ENCODE measurements at places on chromosomes 2 and 18.

DNA sequence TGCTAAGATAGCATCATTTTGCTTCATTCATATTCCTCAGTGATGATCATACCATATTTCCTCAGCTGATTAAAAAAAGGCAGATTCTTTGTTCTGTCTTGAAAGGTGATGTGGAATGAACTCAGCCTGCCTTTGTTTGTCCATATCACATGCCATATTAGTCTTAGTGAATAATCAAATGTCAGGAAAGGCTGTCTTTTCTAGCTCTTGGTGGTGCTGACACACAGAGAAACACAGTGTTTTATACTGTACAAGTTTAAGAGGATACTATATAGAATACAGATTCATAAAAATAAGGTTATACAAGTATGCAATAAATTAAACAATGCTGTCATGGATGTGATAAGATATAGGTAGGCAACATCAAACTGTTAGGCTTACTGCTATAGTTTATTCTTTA lies 97.1 kb upstream of the FAM98A start:
- DNase-seq, result no peak

DNA sequence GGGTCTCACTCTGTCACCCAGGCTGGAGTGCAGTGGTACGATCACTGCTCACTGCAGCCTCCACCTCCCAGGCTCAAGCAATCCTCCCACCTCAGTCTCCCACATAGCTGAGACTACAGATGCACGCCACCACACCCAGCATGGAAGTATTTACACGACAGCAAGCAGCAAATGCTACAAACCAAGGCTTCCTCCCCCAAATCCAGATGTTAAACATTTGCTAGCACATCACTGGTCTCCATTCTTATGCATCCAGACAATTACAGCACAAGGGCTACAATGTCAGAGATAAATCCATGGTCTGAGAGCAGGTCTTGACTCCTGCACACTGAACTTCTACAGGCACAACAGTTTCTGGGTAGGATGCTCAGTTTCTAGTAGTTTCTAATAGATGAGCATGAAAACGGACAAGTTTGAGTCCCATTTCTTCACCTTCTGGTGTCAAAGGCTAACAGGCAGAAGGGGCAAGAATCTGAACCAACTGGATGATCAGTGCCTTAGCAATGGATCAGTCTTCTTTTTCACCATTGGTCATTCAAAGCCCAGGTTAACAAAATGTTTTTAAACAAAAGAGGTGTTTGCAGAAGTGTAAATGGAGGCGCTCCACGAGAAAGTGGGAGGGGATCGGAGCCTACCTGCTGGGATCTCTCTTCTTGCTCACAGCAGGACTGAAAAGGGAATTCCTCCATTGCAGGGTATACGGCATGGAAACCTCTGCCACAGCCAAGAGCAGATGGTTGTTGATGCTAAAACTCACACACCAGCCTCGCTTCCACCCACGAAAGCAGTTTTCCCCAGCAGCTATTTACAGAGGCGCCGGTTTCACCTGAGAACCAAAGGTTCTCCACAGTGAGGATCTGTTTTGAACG lies 135.0 kb upstream of the ARL4C start:
- no peak for DNase-seq

DNA sequence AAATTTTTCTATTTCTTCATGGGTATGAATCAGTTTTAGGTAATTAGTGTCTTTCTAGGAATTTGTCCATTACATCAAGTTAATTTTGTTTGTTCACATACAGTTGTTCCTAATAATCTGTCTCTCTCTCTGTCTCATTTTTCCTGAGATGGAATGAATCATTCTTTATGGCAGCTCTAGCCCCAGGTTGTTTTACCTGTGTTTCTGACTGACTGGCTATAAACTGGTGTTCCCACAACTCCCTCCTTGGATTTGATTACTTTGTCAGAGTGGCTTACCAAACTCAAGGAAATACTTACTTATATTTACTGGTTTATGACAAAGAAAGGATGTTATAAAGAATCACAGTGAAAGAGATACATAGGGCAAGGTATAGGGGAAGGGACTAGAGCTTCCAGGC lies 15.1 kb downstream of the ADNP2 start:
- DNase-seq, result no peak

- DNase-seq, result no peak
Measured at GRCh38 chr2:56170504-56170903, 13.3 kb upstream of the CCDC85A start.

DNA sequence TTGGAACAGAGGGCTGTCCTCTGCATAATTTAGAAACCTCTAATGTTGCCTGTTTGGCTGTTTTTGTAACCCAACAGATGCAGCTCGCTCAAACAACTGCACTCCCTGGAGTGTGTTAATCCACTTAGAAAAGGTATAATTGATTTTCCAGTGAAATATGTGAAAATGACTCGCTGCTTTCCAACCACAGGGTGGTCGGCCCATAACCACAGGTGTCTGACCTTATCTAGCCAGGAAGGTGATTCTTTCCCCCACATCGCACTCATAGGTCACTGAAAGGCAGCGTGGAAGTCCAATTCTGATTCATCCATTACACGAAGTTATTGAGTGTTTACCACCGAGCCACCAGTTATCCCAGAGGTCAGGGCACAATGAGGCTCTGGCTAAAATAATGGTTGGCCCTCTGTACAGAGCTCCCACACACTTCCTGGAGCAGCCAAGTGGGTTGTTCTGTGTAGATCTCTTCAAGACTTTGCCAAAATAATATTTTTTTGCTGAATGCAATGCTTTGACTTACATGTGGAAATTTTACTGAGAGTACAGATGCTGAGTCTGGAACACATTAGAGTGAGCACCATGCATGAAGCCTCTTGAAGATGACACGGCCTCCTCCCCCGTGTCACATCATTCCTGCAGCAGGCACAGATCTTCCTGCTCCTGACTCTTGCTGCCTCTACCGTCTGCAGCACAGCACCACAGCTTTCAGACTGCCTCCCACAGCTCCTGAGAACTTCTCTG lies 396.2 kb downstream of the ZNF516 start:
- no peak for DNase-seq

DNA sequence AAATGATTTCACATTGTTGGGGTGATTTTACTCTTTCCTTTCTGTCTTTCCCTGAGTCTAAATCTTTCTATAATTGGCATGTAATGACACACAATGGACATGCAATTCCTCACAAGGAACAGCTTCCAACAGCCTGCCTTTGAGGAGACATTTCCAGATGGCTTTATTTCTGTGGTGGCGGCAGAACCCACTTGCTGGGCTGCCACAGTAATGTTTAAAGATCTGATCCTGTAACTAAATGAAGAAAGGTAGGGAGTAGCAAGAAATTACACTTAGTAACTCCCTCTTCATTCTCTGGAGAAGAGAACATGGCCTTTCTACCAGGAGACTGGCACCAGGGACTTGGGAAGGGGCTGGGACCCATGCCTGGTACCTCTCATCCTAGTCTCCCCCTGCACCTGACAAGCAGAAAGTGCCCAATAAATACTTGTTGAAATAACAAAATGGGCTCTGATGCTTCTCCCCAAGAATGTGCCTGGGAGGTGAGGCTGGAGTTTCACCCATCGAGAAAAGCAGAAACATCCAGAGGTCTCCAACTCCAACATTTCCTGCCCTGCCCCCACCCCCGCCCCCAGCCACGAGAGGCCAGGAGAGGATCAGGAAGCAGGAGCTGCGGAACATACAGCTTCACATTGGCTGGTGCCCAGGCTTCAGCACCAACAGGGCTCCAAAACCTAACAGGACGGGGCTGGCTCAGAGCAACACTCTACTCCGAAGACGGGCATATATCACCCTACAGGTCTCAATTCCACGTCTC lies 92.1 kb downstream of the PXDN start:
- DNase-seq, result no peak

GRCh38 chr2:164840458-164840929 lies 1.1 kb downstream of the COBLL1 start:
- DNase-seq, result no peak

DNA sequence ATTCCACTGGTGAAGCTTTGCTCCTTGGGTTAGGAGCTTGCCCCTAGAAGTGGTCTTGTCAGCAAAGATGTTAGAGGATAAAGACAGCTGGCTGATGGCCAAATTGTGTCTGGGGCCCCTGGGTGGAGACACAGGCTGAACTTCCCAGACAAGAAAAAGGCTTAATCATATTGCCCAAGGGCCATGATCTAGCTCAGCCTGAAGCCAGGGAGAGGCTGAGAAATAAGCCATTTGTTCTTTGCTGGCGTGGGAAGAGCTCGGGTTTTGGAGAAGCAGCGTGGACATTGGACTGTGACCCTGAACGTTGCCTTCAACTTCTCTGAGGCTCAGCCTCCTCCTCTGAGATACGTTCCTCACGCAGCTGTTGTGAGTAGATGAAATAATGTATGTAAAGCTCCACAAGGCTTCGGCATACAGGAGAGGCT lies 153.0 kb downstream of the ZFP36L2 start:
- no peak for DNase-seq

DNA sequence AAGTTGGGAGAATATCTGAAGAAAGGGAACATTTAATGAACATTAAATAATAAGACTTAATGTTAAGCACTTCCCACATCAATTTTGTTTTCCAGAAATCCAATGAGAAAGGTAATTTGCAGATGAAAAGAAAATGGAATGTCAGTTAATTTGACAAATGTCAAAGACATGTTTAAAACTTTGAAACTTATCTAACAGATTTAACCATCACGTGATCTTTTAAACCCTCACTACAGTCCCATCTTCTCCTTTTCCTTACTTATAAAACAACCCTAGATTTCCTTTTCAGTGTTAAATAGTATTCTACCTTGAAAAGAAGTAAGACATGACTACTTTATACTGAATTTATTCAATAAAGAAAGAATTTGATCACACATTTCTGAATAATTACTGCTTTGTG lies 288.5 kb downstream of the NRXN1 start:
- no peak for DNase-seq

DNA sequence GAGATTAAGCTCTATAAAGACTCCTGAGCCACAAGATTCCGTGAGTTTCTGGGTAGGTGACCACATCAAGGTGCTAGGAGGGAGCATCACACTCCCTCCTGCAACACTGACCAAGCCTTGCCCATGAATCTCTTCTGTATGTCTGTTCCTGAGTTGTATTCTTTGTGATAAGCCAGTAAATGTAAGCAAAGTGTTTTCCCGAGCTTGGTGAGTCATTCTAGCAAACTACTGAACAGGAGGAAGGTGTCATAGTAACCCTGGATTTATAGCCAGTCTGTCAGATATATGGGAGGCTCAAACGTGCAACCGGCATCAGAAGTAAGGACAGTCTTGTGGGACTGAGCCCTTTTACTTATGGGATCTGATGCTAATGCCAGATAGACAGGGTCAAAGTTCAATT lies 346.1 kb upstream of the KYNU start:
- no peak for DNase-seq

DNA sequence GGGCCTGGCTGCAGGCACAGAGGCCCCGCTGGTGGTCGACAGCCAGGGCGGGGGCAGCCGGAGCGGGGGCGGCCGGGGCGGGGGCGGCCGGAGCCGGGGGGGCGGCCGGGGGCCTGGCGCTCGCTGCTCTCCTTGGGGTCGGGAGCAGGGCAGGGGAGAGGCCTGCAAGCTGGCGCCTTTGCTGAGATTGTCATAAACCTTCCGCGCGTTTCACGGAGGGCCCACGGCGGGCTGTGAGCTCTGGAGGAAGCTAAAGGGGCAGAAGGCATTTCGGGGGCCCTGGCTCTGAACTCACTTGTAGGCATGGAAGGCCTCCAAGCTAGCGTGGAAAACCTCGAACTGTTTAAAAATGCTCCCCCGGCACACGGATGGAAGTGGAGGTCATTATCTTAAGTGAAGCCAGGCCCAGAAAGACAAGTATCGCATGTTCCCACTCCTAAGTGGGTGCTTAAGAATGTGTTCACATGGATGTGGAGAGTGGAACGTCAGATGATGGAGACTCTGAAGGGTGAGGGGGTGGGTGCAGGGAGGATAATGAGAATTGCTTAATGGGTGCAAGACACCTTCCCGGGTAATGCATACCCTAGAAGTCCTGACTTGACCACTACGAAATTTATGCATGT lies 629 bp downstream of the PRELID3A start:
- DNase-seq, result no peak

GRCh38 chr2:236977852-236978398 lies 107.8 kb upstream of the COPS8 start:
- DNase-seq, result no peak

GRCh38 chr2:65369574-65369973 lies 62.8 kb downstream of the SPRED2 start:
- no peak for DNase-seq

GRCh38 chr2:205702576-205702975 lies 20.3 kb downstream of the NRP2 start:
- no peak for DNase-seq

DNA sequence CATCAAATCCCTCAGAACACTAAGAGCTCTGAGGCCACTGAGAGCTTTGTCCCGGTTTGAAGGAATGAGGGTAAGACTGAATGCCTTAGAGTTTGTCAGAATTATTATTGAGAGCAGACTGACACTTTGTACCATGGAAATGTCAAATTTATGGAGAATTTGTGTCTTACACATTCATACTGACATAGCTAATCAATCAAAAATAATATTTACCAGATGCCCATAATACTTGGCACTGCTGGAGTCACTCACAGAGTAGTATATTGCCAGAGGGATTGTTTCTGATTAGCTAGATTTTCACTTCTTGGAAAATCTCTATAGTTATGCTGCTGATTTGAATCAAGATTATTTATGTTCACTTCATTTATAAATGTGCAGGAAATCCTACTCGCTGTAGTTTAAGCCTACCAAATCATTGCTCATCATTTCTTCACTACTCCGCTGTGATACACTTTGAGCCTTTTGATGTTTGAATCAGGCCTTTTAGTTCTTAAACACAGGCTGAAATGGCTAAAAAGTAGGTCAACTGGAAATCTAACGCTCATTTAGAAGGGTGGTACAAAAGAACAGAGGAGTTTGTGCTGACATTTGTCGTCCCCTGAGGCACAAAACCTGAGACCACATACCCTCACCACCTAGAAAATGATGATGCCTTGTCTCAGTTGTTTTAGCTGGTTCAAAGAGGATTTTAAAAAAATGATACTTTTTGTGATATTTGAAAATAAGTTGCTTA lies 96.1 kb upstream of the CSRNP3 start:
- no peak for DNase-seq

- DNase-seq, result no peak
Measured at GRCh38 chr2:128638341-128639119, 319.9 kb upstream of the HS6ST1 start.
